Effector memory CD4-positive, alpha-beta T cell (primary cell): ENCODE measurements at places on chromosomes 4 and X.
A peak's percentile ranks its signal among the peaks of the same experiment; 100 is the strongest.

DNA sequence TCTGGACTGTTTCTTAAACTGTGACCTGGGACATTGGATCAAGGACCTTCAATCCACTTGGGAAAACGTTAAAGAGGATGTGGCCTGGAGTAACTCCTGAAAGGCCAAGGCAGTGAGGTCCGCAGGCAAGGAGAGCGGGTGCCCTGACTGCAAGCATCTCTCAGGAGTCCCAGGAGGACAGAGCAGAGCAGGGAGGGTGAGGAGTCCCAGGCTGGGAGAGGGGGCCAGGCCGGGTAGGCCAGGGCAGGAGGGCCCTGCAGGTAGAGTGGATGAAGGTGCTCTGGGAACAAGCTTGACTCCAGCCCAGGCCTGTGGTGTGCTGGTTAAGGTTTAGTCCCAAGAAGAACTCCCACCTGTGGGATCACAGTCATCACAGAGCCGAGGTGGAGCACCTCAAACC lies 13.8 kb downstream of the PNMA6E start:
- no peak for DNase-seq
- no peaks in the 10 kb centered on the region for H3K4me1 ChIP-seq
- no peaks in the 10 kb centered on the region for H3K36me3 ChIP-seq
- H3K27ac ChIP-seq: no peak overlapping the region
- H3K27me3 ChIP-seq: no peaks in the 10 kb centered on the region
- no peak overlapping the region for H3K4me3 ChIP-seq

- no peak overlapping the region for H3K27ac ChIP-seq
- H3K4me3 ChIP-seq: no peak overlapping the region
- H3K36me3 ChIP-seq: no peaks in the 10 kb centered on the region
- H3K27me3 ChIP-seq: no peaks in the 10 kb centered on the region
- H3K4me1 ChIP-seq: no peaks in the 10 kb centered on the region
These were observed 178.3 kb upstream of the GYPA start for GRCh38 chr4:144318797-144319196.

GRCh38 chr4:71231129-71232055 lies 107.4 kb upstream of the SLC4A4 start:
- DNase-seq: no peak
- H3K27me3 ChIP-seq: no peaks in the 10 kb centered on the region
- no peak overlapping the region for H3K27ac ChIP-seq
- no peaks in the 10 kb centered on the region for H3K4me1 ChIP-seq
- no peaks in the 10 kb centered on the region for H3K36me3 ChIP-seq

- no peaks in the 10 kb centered on the region for H3K36me3 ChIP-seq
- DNase-seq: no peak
- H3K4me3 ChIP-seq: no peak overlapping the region
- no peaks in the 10 kb centered on the region for H3K4me1 ChIP-seq
- H3K27ac ChIP-seq: no peak overlapping the region
These were observed 120.4 kb upstream of the SLC34A2 start for GRCh38 chr4:25535278-25535677.

- H3K27me3 ChIP-seq: no peaks in the 10 kb centered on the region
- H3K4me3 ChIP-seq: no peak overlapping the region
- no peaks in the 10 kb centered on the region for H3K36me3 ChIP-seq
- no peak for DNase-seq
- no peak overlapping the region for H3K27ac ChIP-seq
These were observed 257.1 kb upstream of the RPS6KA3 start for GRCh38 chrX:20523626-20524312.

DNA sequence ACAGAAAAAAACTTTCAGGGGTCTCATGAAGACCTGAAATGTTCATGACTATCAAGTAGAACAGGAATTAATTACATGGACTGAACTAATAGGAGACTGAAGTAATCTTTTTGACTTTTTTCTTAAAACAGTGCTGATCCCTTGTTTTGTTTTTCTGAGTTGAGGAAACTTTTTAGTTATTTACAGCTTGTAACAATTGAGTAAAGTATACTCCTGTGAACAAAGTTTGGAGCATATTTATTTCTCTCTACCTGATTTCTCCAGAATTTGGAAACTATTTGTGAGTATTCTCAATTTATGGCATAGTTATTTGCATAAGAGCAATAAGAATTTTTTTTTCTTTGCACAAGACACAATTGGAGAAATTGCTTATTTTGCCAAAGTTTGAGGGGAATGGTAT lies 64.8 kb downstream of the PCDH18 start:
- DNase-seq: no peak
- H3K36me3 ChIP-seq: no peaks in the 10 kb centered on the region
- no peaks in the 10 kb centered on the region for H3K27me3 ChIP-seq

GRCh38 chr4:184288451-184289178 lies 70.9 kb upstream of the ENPP6 start:
- no peaks in the 10 kb centered on the region for H3K27me3 ChIP-seq
- H3K36me3 ChIP-seq: no peaks in the 10 kb centered on the region
- DNase-seq: no peak
- peak overlapping the region; percentile 1 for H3K4me3 ChIP-seq

GRCh38 chrX:45557387-45557786 lies 356.7 kb upstream of the DIPK2B start:
- H3K27me3 ChIP-seq: no peaks in the 10 kb centered on the region
- no peaks in the 10 kb centered on the region for H3K4me1 ChIP-seq
- no peak overlapping the region for H3K27ac ChIP-seq
- DNase-seq: no peak

DNA sequence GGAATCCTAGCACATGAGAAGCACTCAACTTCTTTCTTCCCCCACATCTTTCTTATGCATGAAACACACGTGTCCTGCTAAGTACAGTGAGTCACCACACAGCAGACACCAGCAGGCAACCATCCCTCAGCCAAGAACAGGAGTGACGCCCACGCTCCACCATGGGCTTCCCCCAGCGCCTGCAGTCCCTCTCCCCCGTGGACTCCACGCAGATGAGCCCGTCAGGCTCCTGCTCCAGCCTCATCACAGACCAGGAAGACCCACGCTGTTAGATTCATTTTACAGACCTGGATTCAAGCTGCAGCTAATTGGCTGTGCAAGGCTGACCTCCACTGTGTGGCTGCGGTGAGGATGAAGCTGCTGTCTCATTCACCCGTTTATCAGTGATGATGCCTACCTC lies 16.7 kb downstream of the HMX1 start:
- H3K4me1 ChIP-seq: peaks cover 5% of the 10 kb centered on the region
- H3K27ac ChIP-seq: no peak overlapping the region
- DNase-seq: no peak
- no peak overlapping the region for H3K4me3 ChIP-seq
- H3K27me3 ChIP-seq: peaks cover 30% of the 10 kb centered on the region

GRCh38 chr4:96097040-96097607 lies 257.2 kb downstream of the PDHA2 start:
- no peak overlapping the region for H3K4me3 ChIP-seq
- no peak overlapping the region for H3K27ac ChIP-seq
- no peaks in the 10 kb centered on the region for H3K27me3 ChIP-seq
- H3K4me1 ChIP-seq: no peaks in the 10 kb centered on the region

GRCh38 chrX:129875669-129876068 lies 30.3 kb upstream of the UTP14A start:
- H3K27me3 ChIP-seq: no peaks in the 10 kb centered on the region
- no peaks in the 10 kb centered on the region for H3K4me1 ChIP-seq
- no peak overlapping the region for H3K27ac ChIP-seq
- H3K36me3 ChIP-seq: no peaks in the 10 kb centered on the region

DNA sequence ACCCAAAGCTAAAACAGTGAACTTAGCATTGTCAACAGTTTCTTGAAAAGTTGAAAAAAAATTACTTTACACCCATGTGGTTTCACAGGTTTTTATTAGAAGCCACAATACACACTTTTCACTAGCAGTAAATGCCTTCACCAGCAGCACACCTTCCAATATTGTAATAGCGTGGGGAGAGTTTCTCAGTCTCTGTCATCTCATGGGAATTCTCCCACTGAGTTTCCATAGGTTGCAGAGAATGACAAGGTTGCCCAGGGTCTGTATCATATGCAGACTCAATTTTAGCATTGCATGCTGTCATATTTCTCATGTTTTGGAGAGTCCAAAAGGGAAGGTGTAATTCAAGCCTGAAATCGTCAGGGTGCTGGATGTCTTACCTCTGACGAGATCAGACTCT lies 486.1 kb upstream of the TENM3 start:
- no peaks in the 10 kb centered on the region for H3K4me1 ChIP-seq
- no peak for DNase-seq
- H3K4me3 ChIP-seq: no peak overlapping the region
- no peaks in the 10 kb centered on the region for H3K36me3 ChIP-seq
- H3K27ac ChIP-seq: no peak overlapping the region

GRCh38 chr4:159104694-159105414 lies 2.0 kb downstream of the RAPGEF2 start:
- no peaks in the 10 kb centered on the region for H3K27me3 ChIP-seq
- H3K27ac ChIP-seq: no peak overlapping the region
- DNase-seq: no peak

DNA sequence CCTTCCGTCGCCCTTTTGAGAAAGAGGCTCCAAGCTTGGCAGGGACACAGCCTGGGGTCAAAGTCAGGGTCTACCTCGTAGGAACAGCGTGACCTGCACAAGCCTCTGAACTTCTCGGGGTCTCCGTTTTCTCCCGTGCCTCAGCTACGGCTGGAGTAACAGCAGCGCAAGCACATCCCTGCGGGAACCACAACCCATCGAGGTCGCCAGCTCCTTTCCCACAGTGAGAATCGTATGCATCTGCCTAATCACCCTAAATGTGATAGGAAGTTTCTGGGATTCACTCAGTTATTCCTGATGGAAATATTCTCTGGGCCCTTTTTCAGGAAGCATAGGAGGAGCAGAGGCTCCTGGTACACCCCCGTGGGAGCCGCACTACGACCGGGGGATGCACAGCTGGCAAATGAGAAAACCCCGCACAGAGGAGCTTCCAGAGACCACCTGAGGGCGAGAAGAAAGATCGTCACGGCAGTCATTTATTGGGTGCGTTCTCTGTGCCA lies 24.7 kb downstream of the PPP2R2C start:
- no peaks in the 10 kb centered on the region for H3K36me3 ChIP-seq
- DNase-seq: no peak
- no peak overlapping the region for H3K27ac ChIP-seq
- H3K4me1 ChIP-seq: no peaks in the 10 kb centered on the region

- H3K27me3 ChIP-seq: peaks cover 84% of the 10 kb centered on the region
- no peak for DNase-seq
- H3K27ac ChIP-seq: no peak overlapping the region
- H3K36me3 ChIP-seq: no peaks in the 10 kb centered on the region
- peak overlapping the region; percentile 52 for H3K4me3 ChIP-seq
- H3K4me1 ChIP-seq: peaks cover 31% of the 10 kb centered on the region
These were observed 534 bp downstream of the MSX1 start for GRCh38 chr4:4859799-4860599.

GRCh38 chr4:10074767-10075105 lies 41.9 kb downstream of the WDR1 start:
- DNase-seq: no peak
- no peak overlapping the region for H3K27ac ChIP-seq
- H3K27me3 ChIP-seq: no peaks in the 10 kb centered on the region
- H3K4me1 ChIP-seq: no peaks in the 10 kb centered on the region
- H3K4me3 ChIP-seq: no peak overlapping the region

- H3K36me3 ChIP-seq: no peaks in the 10 kb centered on the region
- H3K27me3 ChIP-seq: no peaks in the 10 kb centered on the region
- H3K4me1 ChIP-seq: no peaks in the 10 kb centered on the region
These were observed 321.7 kb downstream of the ANKRD50 start for GRCh38 chr4:124390861-124391260.

DNA sequence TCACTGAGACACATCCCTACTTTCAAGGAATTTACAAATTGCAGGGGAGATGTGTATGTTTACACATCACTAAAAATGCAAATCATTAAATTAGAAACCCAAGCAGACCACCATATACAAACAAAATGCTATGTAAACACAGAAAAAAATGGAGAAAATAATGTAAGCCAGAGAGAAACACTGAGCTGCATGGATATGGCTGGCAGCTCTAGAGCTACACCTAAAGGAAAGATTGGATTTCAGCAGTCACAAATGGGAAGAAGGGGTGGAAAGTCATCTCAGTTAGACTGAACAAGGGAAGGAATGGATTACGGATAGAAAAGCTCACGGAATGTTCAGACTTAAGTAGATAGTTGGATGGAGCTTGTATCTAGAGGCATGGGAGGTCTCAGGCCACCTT lies 186.3 kb downstream of the MOSPD2 start:
- no peak overlapping the region for H3K4me3 ChIP-seq
- no peaks in the 10 kb centered on the region for H3K36me3 ChIP-seq
- H3K27ac ChIP-seq: no peak overlapping the region
- no peaks in the 10 kb centered on the region for H3K27me3 ChIP-seq

DNA sequence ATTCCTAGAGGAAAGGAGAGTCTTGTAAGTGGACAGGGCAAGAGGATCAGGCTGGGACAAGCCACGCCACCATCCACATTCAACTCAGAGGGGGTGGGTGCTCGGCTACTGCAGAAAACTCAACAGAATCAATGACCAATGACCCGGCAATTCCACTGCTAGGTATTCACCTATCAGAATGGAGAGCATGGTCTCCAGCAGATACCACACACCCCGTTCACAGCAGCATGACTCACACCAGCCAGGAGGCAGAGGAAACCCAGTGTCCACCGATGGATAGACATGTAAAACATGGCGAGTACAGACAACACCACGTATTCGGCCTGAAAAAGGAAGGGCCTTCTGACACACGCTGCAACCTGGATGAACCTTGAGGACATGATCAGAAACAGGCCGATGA lies 175.9 kb downstream of the AFAP1 start:
- DNase-seq: no peak
- no peaks in the 10 kb centered on the region for H3K27me3 ChIP-seq
- H3K27ac ChIP-seq: no peak overlapping the region
- no peak overlapping the region for H3K4me3 ChIP-seq

DNA sequence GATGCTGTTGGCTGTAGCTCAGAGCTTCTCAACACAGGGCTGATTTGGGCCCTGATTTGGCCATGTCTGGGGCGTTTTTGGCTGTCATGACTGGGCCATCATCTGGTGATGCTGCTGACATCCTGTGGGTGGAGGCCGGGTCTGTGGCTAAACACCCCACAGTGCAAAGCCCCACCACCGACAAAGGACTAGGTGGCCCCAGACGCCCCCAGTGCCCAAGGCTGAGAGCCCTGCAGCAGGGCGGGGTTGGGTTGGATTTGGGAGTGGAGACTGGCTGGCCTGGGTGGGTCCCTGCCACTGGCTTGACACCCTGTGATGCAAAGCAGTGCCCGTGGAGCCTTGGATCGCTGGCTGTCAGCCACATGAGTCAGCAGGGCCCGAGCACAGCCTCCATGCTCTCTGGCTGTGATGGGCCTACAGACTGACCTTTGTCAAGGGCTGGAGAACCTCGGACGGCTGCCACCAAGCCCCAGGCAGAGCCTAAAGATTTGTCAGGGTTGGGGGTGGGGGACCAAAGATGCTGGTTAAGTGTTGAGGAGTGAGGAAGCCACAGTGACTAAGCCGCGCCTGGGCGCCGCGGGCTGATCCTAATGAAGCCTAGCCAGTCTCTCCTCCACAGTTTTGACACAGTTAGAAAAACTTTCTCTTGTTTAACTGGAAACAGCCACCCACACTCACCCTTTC lies 28.3 kb downstream of the CYTL1 start:
- no peaks in the 10 kb centered on the region for H3K4me1 ChIP-seq
- no peaks in the 10 kb centered on the region for H3K36me3 ChIP-seq
- H3K27ac ChIP-seq: no peak overlapping the region
- no peak overlapping the region for H3K4me3 ChIP-seq
- no peak for DNase-seq
- no peaks in the 10 kb centered on the region for H3K27me3 ChIP-seq
